ENCODE measurements at places on chromosomes 16 and 17.
A peak's percentile ranks its signal among the peaks of the same experiment; 100 is the strongest.

GRCh38 chr17:47792979-47793378 is 28.6 kb downstream of the OSBPL7 start:
- no peak for DNase-seq

DNA sequence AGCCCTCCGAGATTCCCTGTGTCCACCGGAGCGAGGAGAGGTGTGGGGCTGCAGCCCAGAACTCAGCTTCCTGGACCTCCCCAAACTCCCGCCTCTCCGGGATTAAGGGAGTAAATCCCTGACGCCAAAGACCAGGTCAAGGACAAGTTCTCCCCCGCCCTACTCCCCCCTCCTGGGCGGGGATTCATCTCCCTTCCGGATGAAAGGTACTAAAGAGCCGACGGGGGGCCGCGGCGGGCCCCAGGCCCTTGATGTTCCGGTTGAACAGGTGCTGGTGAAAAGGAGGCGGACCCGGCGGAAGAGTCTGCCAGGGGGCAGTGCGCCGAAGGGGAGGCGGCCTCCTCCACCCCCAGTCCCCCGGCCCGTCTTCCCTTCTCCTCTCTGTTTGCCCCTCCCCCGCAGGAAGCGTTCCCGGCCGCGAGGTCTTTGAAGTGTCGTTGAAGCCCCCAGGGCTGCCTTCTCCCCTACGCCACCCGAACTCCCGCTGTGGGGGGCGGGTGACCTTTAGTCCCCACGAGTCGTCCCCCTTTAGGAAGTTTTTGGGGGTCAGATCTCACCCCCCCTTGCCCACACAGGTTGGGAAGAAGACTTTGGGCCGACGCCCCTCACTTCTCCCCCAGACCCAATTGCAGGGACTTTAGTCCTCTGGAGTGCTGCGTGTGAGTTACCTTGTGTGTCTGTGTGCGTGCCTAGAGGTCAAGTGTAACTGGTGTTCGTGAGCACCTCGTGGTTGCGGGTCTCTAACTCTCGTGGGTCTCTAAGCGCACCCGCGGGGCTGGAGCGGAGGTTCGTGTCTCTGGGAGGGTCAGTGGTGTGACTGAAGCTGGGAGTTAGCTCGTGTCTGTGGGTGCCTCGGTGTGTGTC is 1.1 kb upstream of the MLLT6 start:
- peak; percentile 82 for DNase-seq

DNA sequence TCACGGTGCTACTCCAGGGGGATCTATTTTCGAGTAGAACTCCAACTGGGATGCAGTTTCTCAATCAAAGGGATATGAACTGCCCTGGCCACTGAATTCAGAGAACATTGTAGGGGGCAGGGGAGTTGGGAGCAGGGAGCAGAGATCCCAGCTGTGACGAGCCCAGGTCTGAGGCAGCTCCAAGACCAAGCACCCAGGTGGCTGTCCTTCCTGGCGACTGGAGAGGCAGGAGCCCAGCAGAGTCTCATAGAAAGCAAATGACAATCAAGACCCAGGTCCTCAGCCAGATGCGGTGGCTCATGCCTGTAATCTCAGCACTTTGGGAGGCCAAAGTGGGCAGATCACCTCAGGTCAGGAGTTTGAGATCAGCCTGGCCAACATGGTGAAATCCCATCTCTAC is 60.1 kb downstream of the TK2 start:
- DNase-seq: no peak

- DNase-seq: no peak
These were observed 3.8 kb downstream of the SLC46A1 start for GRCh38 chr17:28402224-28402630.

DNA sequence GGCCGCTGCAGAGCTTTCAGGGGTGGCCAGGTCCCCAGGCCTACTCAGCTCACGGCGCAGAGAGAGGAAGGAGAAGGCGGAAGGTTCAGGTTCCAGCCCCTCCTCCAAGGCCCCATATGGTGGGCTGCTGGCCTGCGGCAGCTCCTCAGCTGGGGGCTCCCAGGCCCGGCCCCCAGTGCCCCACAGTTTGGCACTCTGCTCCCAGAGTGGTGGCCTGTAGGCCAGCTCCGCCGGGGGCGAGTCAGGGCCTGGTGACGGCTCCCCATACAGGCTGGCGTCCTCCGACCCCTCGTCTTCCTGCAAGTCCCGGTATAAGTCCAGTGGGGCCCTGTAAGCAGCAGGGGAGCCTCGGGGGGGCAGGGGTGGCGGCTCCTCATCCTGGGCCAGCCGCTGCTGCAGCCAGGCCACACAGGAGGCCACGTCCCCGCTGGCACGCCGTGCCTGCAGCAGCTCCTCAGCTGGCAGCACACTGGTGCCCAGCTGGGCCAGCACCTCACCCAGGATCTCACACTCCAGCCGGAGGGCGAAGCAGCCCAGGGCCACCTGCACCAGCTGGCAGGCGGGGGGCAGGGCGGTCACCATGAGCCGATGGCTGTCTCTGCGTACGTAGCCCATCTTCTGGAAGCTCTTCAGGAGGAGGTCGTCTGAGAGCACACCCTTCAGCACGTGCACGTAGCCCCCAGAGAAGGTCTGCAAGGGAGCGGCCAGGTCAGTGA is 3.7 kb downstream of the SPATA2L start:
- no peak for DNase-seq

GRCh38 chr16:29674188-29674587 is 4.8 kb upstream of the QPRT start:
- DNase-seq: no peak

DNA sequence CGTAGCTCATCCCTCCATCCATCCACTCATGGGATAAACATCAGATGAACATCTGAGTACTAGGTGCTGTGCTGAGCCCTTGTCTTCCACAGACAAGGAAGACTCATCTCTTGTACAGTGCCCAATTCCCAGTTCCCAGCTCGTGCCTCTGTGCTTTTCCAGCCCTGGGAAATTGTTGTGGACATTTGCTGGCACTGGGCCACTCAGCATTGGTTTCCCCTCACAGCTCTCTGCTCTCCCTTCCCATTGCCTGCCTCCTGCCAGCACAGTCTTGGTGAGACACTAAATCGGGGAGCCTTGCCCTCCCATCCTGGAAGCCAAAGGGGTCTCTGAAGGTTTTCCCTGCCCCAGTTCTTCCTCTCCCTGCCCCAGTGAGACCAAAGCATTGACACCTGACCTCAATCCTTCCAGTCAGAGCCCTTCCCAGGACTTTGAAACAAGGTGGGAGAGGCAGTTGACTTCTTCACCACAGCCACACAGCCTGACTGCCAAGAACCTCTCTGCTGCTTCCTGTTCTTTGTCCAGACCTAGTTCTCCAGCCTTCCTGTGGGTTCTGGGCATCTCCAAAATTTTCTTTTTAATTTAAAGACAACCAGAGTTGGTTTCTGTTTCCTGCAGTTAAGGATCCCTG is 50.2 kb downstream of the WSB1 start:
- DNase-seq: no peak

GRCh38 chr16:86669937-86670749 is 91.8 kb downstream of the FOXL1 start:
- DNase-seq: no peak

GRCh38 chr16:1102921-1103635 is 7.0 kb upstream of the C1QTNF8 start:
- peak; percentile 54 for DNase-seq

DNA sequence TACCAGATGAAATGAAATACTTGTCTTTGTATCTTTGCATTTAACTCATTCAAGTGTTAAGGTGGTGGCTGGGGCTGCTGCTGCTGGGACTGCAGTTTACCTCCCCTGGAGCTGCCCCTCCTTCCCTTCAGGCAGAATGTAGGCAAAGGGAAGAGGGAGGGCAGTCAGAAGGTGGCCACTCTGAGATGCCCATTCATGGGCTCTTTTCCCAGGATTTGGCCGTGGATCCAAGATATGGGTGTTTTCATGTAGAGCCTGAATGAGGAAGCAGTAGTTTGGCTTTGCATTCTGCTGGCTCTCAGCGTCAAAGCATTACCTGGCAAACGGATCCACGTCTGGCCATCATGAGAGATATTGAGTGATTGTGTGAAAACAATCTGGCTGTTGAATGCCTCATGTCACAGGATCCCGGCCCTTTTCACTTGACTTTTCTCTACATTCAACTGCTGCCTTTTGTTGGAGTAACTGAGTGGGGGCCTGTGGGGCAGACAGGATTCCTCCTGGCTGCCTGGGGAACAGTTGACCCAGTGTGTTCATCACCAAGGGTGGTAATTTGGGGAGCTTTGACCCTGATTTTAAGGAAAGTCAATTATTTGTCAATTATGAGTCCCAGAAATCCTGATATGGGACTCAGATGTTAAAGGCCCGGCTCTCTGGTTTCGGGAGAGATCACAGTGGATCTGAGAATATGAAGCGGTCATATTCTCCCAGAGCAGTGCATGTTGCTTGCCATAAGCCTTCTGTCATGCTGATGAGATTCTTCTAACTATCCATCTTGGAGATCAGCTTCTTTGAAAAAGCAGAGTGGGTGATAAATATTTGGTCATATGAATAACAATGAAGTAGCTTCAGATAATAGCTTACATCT is 236.8 kb downstream of the IRX3 start:
- no peak for DNase-seq

DNA sequence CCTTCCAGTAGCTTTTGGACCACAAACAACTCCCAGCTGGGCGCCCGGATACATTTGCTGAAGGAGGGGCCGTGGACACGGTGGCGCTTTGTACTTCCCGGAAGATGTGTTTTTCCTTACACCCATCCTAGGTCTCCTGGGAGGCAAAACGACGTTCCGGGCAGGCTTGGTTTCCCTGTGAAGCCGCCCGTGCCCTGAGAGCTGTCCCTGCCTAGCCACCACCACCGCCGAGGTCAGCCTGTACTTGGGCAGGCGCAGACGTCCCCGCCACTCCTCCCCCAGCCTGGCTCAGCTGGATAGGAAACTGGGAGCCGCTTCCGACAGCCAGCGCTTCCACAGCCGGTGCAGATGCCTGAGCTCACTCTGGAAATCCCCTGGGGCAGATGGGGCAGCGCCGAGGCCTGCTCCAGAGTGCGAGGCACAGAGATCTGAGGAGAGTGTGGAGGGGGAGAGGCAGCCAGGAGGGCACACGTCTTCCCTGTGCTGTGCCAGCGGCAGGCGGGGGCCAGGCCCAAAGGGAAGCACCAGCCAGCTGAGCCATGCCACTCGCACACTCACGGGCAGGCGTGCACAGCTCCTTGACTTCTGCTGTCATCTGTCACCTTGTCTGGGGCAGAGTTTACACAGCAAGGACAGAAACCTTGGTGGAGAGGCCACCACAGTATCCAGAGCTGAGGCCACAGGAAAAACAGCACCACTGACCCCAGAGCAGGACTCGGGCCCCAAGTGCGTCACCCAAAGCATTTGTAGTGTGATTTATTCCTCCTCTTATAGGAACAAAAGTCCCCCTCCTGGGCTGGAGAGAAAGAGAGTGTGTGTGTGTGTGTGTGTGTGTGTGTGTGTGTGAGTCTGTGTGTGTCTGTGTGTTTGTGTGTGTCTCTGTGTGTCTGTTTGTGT is 3.0 kb downstream of the RHBDF2 start:
- no peak for DNase-seq

GRCh38 chr17:35088356-35088880 is 24.9 kb upstream of the RFFL start:
- DNase-seq: no peak

DNA sequence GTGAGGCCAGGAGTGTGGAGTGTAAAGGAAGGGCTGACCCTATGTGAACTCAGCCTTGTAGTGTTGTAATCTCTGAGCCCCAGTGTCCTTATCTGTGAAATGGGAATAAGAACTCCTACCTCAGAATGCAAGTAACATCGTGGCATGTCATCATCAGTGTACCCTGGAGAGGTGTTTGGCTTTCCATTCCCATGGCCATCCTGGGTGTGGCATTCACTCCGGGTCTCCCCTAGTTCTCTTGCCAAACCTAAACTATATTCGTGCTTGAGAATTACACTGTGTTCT is 1.9 kb downstream of the NXPH3 start:
- no peak for DNase-seq

DNA sequence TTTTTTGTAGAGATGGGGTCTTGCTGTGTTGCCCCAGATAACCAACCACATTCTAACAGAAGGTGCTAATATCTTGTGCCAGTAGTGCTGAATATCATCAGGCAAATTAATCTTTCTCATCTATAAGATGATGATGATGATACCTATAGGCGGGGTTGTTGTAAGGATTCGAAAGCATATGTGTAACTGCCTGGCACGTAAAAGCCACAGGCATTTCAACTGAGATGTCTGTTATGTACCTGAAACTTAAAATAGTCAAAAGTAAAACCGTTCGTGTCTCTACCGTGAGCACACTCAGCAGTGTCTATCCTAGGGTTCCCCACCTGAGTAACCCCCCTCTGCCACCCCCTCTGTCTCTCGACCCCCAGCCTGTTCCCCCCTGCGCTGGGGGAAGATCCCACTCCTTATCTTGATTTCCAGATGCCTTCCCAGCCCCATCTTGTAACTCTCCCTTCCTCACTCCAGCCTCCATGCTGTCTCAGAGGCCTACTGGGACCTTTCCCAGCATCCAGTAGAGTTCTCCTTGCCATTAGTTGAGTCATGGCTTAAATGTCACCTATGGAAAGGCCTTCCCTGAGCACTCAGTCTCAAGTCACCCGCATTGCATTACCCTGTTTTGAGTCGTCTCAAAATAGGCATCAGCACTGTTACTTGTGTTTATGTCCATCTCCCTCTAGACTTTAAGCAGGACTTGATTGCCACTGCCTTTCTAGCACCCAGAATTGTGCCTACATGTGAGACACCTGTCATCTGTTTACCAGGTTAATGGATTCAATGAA is 34.1 kb downstream of the CDRT15 start:
- DNase-seq: no peak

DNA sequence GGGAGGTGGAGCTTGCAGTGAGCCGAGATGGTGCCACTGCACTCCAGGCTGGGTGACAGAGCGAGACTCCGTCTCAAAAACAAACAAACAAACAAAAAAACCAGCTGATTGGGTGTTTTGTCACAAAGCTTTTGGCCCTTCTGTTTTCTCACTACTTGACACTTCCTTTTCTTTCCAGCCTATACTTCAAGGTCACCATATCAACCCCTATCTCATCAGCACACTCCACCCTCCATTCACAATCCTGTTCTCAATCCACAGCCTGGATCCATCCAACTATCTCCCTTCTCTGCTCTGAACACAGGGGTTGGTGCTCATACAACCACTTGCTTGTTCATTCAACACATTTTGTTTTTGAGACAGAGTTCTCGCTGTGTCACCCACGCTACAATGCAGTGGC is 6.6 kb upstream of the MED11 start:
- no peak for DNase-seq

DNA sequence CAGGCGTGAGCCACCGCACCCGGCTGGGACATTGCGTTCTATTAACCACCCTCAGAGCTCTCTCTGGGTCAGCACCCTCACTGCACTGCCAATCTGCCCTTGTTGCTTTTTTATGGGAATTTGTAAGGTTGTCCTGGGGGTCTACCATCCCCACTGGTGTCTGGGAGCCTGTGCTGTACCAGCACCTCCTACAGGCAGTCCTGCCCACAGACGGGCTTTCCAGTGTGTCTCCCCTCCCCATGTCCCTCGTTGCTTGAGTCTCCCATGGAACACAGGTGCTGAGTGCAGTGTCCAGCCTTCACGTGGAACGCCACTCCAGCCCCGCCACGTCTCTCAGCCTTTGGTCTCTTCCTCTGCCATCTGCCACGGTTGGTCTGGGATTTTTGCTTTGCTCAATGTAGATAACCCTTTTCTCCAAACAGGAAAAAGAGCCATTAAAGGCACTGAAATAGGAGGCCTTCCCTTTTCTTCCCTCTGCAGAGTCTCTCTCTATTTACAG is 68.0 kb upstream of the CBX4 start:
- no peak for DNase-seq

Data from activated T-cell treated with anti-CD3 and anti-CD28 coated beads for 4 hours (primary cell).